Omental fat pad (tissue), 4 donors: ENCODE measurements at places on chromosomes 3 and 15. TPM values are rescaled to one million over a fixed set of nuclear protein-coding genes. Genes with fewer than 3 reads are reported as not detected.

Gene GPR176
- total RNA-seq: 14.8 TPM

Gene MED12L
- total RNA-seq: 0.16 TPM

Gene TRAIP
- 1.8 TPM for total RNA-seq

Gene RAD51
- 0.84 TPM for total RNA-seq

Gene PARP14
- 45.2 TPM for total RNA-seq

Gene UQCRC1
- total RNA-seq: 230 TPM

Gene FRMD4B
- 61.3 TPM for total RNA-seq
